ENCODE measurements at places on chromosomes 2 and 18.

DNA sequence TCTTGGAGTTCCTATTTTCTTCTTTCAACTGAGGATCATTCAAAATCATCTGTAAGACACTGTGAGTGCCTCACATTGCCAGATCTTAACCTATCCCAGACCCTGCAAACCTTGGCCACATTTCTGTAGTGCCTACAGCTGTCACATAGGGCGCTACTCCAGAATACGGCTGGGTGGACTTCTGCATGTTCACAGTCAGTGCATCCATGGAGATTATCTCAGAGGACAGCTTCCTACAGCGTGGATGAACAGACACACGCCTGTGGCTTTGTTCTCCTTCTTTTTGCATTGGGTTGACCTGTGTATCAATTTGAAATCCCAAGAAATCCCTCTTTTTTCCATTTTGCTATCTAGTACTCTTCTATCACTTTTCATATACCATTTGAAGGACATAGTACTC, 1.9 kb upstream of the KLHL29 start:
- DNase-seq = no peak

- no peak for DNase-seq
These were observed 333.6 kb downstream of the KIAA1328 start for GRCh38 chr18:37162551-37162950.

DNA sequence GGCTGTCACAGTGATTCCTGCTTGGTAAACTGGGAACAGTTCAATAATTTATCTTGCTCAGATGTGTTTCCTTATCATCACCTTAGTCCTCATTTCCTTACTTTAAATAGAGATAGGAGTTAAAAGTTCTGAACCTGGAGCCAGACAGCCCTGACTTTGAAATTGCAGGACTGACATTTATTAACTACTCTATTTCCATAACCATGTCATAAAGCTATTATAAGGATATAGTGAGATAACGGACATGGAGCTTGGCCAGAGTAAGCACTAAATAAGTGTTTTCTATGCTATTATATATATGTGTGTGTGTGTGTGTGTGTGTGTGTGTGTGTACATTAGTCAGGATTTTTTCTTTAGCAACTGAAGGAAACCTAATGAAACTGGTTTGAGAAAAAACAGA, 13.1 kb downstream of the NT5DC4 start:
- no peak for DNase-seq

GRCh38 chr2:217736776-217737550, 265.8 kb downstream of the TNS1 start:
- DNase-seq = no peak

DNA sequence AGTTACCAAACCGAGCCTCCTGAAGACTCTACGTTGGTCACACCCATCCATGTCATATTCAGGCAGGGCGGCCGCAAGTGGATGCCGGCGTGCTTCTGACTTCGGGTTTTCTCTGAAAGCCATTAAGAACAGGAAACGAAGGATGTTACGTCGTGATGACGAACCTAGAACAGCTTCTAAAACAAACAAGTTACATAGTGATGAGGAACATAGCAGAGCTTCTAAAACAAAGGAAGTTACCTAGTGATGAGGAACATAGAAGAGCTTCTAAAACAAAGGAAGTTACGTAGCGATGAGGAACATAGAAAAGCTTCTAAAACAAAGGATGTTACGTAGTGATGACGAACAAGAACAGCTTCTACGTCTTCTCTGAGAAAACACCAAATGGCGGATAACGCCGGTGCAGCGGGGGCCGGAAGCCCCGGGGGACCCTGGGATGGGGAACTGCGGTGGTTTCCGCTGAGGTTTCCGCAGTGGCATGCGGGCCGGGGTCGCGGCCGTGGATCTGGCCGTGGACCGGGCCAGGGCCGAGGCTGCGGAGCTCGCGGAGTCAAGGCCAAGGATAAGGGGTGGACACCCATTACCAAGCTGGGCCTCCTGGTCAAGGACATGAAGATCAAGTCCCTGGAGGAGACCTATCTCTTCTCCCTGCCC, 141.1 kb downstream of the SOCS6 start:
- no peak for DNase-seq

GRCh38 chr2:15919716-15920434, 20.5 kb upstream of the MYCN start:
- peak; percentile 26 for DNase-seq

DNA sequence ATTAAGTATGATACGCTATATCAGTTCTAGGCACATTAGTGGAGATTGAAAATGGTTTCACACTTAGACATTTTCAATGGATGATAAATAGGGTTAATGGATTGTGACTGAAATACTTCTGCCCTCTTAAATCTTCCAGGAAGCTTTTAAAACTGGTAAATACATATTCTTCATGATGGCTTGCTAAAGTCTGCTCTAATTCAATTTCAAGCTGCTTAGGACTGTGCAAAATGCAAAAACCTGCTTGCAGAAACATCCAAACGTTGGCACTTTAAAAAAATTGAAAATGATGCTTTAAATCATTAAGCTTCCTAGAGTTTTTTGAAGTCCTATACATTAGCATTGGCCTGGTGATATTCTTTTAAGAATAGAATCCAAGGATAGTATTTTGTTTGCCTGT, 214.8 kb upstream of the FSHR start:
- DNase-seq = no peak

DNA sequence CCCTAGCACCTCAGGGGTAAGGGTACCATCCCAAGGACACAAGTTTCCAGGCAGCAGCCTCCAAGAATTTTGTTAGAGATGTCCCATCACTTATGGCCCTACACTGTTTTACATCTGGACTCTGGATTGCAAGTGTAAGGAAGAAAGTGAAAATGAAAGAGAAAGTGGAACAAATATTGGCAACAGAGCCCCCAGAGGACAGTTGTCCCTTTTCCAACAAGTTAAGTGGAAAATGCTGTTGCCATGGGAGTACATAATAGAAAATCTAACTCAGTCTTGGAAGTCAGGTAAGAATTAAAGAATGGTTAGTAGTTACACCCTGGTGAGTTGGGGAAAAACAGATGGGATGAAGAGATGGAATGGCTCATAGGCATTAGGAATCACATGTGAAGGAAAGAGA, 50.6 kb downstream of the TTC21B start:
- DNase-seq = no peak
